CD4-positive, alpha-beta T cell treated with Interleukin-6 at 100 ng/mL for 8 hours (primary cell): ENCODE measurements at places on chromosomes 13 and 19.

DNA sequence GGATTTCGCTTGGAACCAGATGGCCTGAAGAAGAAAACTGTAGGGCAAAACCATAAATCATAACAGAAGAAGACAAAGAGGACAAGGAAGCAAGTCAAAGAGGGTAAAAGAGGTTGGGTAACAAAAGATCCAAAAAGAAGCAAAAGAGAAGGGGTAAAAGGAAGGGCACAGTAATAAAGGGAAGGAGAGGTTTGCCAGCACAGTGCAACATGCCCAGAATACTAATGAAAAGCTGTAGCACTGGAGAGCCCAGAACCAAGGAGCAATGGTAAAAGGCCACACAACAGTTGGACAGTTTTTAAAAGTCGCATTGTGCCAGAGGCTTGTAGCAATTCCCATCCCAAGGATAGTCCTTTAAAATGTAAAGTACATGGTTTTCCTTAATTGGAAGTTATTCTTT is 506.6 kb downstream of the PCDH9 start:
- DNase-seq, result no peak

GRCh38 chr13:23510979-23511735 is 59.1 kb upstream of the TNFRSF19 start:
- DNase-seq, result no peak

- no peak for DNase-seq
Observed at GRCh38 chr19:54594737-54595136, 1.3 kb downstream of the LILRA1 start.

DNA sequence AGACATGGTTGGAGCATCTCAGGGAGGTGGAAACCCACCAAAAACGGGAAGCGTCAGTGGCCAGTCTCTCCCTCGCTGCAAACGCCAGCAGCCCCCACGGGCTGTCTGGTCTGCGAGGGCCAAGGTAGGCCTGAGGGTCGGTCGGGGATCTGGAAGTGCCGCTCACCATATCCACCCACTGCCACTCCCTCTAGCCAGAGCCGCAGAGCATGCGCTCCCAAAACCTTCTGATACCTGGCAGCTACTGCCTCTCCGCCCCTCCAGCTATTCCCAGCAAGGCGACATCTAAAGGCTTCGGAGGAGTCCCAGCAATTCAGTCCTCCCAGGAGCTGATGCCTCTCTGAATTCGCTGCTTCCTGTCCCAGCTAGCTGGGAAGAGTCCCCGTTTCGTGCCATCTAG is 4.4 kb upstream of the FKRP start:
- DNase-seq, result no peak

GRCh38 chr19:24054044-24054935 is 32.7 kb upstream of the ZNF254 start:
- no peak for DNase-seq

DNA sequence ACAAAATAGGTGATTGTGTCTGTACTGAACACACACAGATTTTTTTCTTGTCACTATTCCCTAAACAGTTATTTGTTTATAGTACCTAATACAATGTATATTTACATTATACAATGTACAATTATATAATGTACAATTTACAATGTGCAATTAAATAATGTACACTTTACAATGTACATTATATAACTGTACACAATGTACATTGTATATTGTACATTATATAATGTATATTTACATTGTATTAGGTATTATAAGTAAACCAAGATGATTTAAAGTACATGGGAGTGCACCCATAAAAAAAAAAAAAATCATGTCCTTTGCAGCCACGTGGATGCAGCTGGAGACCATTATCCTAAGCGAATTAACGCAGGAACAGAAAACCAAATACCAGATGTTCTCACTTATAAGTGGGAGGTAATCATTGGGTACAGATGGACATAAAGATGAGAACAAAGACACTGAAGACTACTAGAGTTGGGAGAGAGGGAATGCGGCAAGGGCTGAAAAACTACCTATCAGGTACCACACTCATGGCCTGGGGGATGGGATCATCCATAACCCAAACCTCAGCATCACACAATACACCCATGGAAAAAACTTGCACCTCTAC is 68.1 kb downstream of the ABCC4 start:
- DNase-seq, result no peak

GRCh38 chr19:5031231-5032100 is 62.6 kb downstream of the KDM4B start:
- peak; percentile 73 for DNase-seq

DNA sequence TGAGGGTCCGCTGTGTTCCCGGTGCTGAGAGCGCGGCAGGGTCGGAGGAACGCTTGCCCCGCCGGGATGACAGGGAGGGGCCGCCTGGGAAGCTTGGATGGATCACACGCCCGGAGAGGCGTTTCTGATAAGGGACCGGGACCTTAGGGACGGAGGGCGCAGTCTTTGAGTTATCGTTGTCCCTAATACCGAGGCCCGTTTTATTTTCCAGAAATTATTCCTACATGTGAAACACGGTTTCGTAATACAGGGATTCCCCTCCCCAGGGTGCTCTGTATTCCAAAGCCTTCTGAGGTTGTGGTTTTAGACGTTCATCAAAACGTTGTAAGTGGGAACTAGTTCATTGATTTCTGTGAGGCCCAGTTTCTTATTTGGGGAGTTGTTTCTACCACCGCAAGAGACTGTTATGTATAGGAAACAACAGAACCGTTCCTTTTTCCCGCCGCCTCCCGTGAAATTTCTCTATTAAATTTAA is 752 bp downstream of the PDCD5 start:
- DNase-seq, result no peak

DNA sequence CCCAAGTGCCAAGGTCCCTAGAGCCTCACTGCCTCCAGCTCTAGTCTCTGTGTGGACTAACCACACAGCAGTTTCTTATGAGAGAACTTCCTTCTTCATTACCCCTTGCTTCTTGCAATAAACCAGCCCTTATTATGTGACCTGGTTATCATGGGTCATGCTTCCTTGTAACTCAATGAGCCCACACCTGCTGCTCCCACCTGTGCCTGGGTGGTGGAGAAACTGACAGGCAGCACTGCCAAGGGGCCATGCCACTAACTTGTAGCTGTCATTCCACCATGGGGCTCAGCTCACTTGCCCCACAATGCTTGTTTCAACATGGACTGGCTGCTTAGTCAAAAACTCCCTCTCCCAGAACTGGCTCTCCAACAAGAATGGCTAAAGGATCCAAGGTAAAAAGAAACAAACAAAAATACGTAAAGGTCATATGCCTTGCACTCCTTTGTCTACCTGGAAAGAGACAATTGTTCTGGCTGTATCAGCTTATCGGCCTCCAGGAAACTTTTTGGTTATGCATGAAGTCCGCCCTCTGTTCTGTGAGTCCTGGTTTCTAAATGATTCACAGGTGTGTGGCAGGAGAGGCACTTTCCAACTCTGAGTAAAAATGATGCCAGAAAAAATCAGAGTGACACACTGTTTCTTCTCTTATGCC is 446.4 kb downstream of the COG6 start:
- DNase-seq, result no peak

DNA sequence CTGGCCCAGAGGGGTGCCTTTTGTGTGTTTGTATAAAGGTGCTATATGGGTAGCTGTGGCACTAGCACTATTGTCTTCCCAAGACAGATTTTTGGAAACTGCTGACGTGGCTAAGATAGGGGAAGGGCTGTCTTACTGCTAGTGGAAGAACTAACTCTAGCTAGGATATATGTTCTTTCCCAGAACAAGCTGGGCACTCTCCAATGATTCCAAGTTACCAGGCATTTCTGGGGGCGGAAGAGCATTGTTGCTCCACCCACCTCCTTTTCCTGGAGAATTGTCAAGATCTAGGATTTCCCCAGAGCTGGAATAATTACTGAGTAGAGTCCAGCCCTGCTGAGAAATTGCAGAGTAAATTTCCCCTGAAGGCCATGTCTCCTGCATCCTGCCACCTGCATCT is 408.3 kb downstream of the KLF5 start:
- DNase-seq, result no peak

GRCh38 chr19:9413240-9413954 is 22.0 kb downstream of the ZNF266 start:
- no peak for DNase-seq

- no peak for DNase-seq
Observed at GRCh38 chr13:73278186-73278585, 219.4 kb downstream of the KLF5 start.

DNA sequence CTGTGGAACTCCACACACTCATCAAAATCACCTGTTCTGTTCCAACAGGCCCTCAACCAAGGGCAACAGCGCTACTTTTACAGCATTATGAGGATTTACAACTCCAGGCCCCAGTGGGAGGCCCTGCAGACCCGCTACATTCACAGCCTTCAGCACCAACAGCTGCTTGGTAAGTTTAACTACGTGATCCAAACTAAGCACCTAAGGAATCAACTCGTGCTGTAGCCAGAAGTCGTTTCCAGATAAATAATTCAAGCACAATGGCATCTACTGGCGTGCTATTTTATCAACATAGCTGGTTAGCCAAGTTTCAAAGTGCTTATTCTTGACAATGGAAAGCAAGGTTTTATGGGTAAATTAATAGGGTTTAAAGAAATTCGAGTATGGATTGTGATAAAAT is 5.3 kb downstream of the FAM216B start:
- DNase-seq, result no peak

- DNase-seq, result no peak
Observed at GRCh38 chr13:72617951-72618350, 109.5 kb downstream of the MZT1 start.

DNA sequence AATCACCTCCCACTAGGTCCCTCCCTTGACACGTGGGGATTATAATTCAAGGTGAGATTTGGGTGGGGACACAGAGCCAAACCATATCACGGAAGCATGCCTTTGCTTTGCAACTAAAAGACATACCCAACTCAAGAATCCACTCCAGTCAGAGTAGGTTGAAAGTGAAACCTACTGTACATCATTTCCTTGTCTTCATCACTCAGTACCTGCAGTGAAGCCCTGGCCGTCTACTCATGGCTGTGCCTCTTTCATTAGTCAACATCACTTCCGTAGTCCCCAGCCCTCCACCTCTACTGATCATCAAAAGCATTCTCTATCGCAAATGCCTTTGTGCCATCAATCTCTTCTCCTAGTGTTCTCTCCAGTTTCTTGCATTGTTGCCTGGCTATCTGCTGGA is 343.1 kb upstream of the ARGLU1 start:
- no peak for DNase-seq

- DNase-seq, result no peak
Observed at GRCh38 chr19:30309905-30310601, 62.1 kb upstream of the ZNF536 start.

DNA sequence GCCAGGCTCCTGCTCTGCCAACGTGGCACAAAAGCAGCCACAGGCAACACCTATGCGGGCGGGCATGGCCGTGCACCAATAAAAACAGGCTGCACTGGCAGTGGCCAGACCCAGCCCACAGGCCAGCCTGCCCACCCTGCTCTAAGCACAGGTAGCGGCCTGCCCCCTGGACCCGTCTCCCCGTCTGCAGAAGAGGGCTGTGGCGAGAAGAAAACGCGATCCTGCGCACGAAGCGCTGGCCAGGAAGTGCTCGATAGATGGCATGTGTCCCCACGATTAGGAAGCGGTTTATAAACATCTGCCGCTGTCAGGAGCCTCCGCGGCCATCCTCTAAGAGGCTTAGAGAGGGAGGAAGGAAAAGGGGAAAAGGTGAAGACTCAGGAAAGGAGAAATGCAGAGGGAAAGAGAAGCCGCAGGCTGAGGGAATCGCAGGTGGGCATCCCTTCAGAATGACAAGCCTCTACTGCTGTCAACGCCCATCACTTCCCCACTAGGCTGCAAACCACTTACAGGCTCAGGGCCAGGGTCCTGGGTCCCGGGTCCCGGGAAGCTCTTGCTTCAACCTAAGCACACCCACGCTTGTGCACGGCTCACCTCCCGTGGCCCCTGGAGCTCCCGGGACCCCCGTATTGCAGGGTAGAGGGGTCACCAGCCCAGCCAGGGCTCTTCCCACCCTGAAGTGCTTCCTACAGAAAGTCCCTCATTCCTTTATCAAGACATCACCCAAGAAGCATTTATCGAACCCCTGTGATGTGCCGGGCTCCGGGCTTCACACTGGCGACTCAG is 10.5 kb downstream of the MLLT1 start:
- no peak for DNase-seq

DNA sequence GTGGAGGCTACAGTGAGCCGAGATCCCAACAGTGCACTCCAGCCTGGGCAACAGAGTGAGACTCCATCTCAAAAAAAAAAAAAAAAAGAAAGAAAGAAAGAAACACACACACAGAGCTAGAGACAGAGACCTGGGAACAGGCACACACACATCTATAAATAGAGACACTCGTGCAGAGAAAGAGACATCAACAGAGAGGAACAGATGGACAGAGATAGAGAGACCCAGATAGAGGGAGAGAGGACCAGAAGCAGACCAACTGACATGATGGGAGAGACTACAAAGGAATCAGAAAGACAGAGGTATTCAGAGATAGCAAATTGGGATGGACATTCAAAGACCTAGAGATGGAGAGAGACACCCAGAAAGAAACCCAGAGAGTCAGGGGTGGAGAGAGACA is 2.1 kb upstream of the CA11 start:
- DNase-seq, result no peak

- no peak for DNase-seq
Observed at GRCh38 chr13:44870456-44870929, 118.8 kb downstream of the NUFIP1 start.

DNA sequence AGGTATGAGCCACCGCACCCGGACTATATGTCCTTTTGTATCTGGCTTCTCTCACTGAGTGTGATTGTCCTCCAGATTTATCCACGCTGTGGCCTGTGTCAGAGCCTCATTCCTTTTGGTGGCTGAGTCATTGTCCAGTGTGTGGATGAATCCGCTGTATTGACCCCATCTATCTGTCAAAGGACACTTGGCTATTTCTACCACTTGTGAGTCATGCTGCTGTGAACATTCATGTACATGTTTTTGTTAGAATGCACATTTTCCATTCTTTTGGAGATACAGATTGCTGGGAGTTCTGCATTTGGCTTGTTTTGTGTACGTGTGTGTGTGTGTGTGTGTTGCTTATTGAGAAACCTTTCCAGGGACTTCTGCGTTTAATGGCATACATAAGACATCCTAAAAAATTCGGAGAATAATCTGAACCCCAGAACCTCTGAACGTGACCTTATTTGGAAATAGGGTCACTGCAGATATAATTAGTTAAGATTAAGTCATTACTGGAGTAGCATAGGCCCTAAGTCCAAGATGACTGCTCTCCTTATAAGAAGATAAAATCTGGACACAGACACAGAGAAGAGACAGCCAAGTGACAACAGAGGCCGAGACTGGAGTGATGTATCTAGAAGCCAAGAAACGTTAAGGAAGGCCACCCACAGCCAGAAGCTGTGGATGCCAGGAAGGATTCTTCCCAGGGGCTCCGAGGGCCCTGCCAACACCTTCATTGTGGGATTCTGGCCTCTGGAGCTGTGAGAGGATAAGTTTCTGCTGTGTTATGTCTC is 4.9 kb upstream of the GIPC3 start:
- no peak for DNase-seq

- no peak for DNase-seq
Observed at GRCh38 chr19:17724655-17725054, 5.4 kb downstream of the MAP1S start.

GRCh38 chr19:7635670-7636069 is 1.2 kb upstream of the STXBP2 start:
- no peak for DNase-seq

GRCh38 chr19:41554907-41555306 is 21.1 kb upstream of the CEACAM21 start:
- DNase-seq, result peak; percentile 71

- no peak for DNase-seq
Observed at GRCh38 chr19:29266001-29266400, 53.0 kb upstream of the UQCRFS1 start.

GRCh38 chr13:97568850-97569249 is 134.9 kb downstream of the RAP2A start:
- DNase-seq, result no peak
